ENCODE measurements at places on chromosomes 6 and 20.

- DNase-seq = no peak
Measured at GRCh38 chr6:2594868-2595267, 155.9 kb downstream of the MYLK4 start.

DNA sequence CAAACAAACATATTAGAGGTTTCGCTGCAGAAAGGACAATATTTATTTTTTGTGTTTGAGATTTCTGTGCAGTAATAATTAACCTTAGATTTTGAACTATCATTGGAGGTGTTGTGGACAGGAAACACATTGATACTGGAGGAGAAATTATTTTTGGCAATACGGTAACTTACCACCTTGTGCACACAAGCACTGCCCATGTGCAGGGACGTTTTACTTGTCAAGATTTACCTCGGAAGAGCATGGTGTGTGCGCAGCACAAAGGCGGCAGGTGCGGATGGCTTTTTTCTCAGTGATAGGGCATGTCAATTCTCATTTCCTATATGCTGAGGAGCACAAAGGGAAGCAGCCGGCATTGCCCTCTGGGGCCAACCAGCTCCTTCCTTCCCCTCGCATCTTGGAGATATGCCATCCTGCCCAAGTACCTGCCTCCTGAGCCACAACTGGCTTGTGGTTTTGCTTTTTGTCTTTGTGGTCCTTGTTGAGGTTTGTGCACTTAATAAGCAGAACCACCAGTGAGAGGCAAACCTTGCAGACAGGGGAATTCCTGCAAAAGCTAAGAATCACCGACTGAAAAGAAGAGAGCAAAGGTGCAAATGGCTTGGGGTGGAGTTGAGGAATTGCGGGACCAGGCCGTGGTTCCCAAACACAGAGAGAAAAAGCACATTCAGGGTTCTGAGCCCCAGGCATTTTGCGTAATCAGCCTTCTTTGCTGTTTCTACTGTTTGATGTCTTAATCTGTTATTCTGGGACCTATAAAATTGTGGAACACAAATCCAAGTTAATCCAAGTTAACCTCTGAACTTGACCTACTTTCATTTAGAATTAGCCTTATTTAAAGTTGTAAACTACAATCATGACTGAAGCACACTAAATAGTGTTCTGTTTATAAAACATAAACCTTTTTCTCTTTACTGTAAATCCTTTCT lies 21.9 kb downstream of the SAMD5 start:
- DNase-seq = no peak

GRCh38 chr6:136347847-136348246 lies 58.2 kb upstream of the BCLAF1 start:
- no peak for DNase-seq

DNA sequence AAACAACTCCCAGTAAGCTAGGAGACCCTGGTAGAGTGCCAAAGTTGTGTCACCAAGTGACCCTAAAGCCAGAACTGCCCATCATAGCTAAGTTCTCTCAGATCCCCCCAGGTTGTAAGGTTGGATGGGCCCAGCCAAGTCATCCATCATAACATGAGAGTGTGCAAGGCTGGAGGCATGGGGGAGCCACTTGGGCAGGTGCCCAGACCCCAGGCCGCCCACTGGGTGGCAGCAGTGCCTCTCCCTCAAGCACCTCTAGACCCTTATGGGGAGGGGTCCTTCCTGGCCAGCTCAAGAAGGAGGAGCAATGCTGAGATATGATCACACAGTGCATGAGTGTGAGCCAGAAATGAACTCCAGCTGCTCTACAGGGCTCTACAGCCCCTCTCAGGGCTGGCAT lies 154.5 kb downstream of the MYLK4 start:
- no peak for DNase-seq

GRCh38 chr6:17886891-17887290 lies 100.5 kb downstream of the KIF13A start:
- DNase-seq = no peak

Measured in right forelimb (tissue), 1 donor.